Ovary (tissue), 10 donors: ENCODE measurements at places on chromosomes 6 and 20. TPM values are rescaled to one million over a fixed set of nuclear protein-coding genes. Genes with fewer than 3 reads are reported as not detected.

GRCh38 chr6:82567621-82568020 is 204.0 kb downstream of the TPBG start:
- H3K4me1 ChIP-seq = no peaks in the 10 kb centered on the region
- H3K27ac ChIP-seq = no peak overlapping the region
- no peak for DNase-seq
- no peaks in the 10 kb centered on the region for H3K27me3 ChIP-seq

GRCh38 chr6:112835078-112835477 is 487.9 kb downstream of the RFPL4B start:
- H3K27me3 ChIP-seq = no peaks in the 10 kb centered on the region
- H3K27ac ChIP-seq = no peak overlapping the region
- H3K4me3 ChIP-seq = no peak overlapping the region
- no peaks in the 10 kb centered on the region for H3K36me3 ChIP-seq

- no peaks in the 10 kb centered on the region for H3K36me3 ChIP-seq
- H3K4me1 ChIP-seq = peaks cover 5% of the 10 kb centered on the region
- DNase-seq = no peak
- H3K4me3 ChIP-seq = no peak overlapping the region
- H3K27me3 ChIP-seq = no peaks in the 10 kb centered on the region
These were observed 278.2 kb downstream of the CLIC5 start for GRCh38 chr6:45737331-45738056.

DNA sequence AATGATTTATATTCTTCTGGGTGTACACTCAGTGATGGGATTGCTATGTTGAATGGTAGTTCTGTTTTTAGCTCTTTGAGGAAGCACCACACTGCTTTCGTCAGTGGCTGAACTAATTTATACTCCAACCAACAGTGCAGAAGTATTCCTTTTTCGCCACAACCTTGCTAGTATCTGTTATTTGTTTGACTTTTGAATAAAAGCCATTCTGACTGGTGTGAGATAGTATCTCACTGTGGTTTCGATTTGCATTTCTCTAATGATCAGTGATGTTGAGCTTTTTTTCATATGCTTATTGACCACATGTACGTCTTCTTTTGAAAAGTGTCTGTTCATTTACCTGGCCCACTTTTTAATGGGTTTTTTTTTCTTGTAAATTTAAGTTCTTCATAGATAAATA is 583.8 kb upstream of the ARID1B start:
- no peaks in the 10 kb centered on the region for H3K4me1 ChIP-seq
- no peak overlapping the region for H3K27ac ChIP-seq
- H3K27me3 ChIP-seq = no peaks in the 10 kb centered on the region
- no peaks in the 10 kb centered on the region for H3K36me3 ChIP-seq
- H3K4me3 ChIP-seq = no peak overlapping the region

DNA sequence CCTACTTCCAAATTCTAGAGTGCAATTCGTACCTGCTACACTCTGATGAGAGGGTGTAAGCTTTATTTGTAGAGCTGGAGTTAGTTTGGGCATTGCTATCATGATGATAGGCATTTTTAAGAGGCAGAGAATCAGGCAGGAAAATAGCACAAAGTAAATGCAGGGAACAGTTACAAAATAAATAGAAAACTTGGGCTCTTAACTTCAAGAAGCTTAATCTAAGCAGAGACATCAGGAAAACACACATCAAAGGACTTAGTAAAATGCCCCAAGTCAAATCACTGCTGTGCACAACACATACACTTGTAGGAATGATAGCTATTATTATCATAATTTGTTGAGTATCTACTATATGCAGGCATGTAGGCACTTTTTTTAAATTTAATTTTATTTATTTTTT is 381.2 kb downstream of the CD83 start:
- H3K4me1 ChIP-seq = no peaks in the 10 kb centered on the region
- no peaks in the 10 kb centered on the region for H3K27me3 ChIP-seq
- H3K36me3 ChIP-seq = no peaks in the 10 kb centered on the region

DNA sequence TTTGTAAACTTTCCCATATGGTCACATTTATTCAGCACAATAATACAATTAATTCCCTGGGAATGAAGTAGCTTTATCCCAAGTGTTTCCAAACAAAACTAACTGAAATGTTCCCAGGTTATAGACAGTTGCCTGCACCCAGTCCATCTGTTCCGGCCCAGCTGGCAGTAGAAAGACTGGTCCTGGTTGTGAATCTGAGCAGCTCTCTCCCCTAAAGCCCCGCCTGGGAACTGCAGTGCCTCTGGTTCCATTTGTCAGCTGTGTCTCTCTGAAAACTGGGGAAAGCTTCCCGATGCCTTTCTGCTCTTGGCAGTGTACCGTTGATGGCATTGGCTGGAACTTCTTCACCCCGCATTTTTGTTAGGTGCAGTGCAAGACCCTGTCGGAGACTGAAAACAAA is 8.7 kb downstream of the MTHFD1L start:
- no peaks in the 10 kb centered on the region for H3K36me3 ChIP-seq
- DNase-seq = no peak
- no peak overlapping the region for H3K27ac ChIP-seq
- H3K4me1 ChIP-seq = peaks cover 3% of the 10 kb centered on the region
- H3K27me3 ChIP-seq = no peaks in the 10 kb centered on the region

GRCh38 chr6:102417368-102417998 is 1024.0 kb downstream of the GRIK2 start:
- no peaks in the 10 kb centered on the region for H3K4me1 ChIP-seq
- no peak overlapping the region for H3K27ac ChIP-seq
- no peaks in the 10 kb centered on the region for H3K27me3 ChIP-seq
- no peak for DNase-seq
- no peaks in the 10 kb centered on the region for H3K36me3 ChIP-seq
- H3K4me3 ChIP-seq = no peak overlapping the region

DNA sequence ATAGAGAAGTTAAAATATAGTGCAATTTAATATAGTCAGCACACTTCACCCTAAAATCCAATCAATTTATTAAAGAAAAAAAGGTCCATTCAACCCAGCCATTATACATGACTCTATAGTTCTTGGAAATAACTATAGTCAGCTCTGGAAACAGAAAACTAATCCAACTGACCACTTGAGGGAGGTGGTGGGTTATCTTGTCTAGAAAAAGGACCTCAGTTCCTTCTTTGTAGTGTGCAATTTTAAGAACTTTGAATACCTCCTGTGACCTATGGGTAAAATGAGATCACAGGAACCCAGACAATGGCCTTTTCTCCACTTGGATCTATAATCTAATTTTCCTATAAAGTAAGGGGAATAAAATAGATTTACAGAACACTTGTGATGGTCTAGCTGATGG is 163.6 kb upstream of the CENPW start:
- no peaks in the 10 kb centered on the region for H3K27me3 ChIP-seq
- H3K4me1 ChIP-seq = no peaks in the 10 kb centered on the region
- no peak overlapping the region for H3K27ac ChIP-seq

DNA sequence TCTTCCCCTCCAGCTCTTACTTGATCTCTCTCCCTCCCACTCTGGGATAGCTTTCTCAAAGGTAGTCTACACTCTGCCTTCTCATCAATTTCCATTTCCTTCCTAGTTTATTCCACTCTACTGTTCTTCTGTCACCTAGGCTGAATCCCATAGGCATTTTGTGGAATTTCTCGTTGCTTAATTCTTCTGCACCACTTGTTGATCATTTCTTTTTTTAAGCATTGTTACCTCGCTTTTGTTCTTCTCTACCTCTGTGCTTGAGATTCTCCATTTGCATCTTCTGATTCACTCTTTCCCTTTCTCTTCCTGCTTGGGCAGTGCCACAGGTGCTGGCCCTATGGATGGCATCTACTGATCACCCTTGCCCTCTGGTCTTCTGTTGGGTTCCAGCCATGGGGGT is 567.2 kb downstream of the CDH26 start:
- no peak overlapping the region for H3K27ac ChIP-seq
- H3K4me1 ChIP-seq = no peaks in the 10 kb centered on the region
- no peak for DNase-seq
- H3K27me3 ChIP-seq = no peaks in the 10 kb centered on the region
- no peak overlapping the region for H3K4me3 ChIP-seq

DNA sequence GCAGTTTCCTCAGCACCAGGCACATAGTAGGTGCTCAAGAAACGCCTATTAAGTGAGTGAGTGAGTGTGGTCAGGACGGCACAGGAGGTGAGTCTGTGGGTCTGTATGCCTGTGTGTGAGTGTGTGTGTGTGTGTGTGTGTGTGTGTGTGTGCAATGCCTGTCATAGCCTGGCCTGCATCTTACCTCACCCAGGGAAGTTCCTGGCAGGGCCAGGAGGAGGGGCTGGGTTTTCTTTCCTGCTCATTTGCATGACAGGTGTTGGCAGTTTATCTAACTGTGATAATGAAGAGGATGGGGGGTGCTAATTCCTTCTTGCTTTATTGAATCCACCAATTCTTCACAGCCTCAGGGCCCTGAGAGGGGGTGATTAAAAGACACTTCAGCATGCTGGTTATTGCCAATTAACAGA is 146.7 kb upstream of the MLN start:
- no peaks in the 10 kb centered on the region for H3K4me1 ChIP-seq
- H3K36me3 ChIP-seq = no peaks in the 10 kb centered on the region
- H3K27ac ChIP-seq = no peak overlapping the region
- no peak for DNase-seq
- H3K27me3 ChIP-seq = no peaks in the 10 kb centered on the region
- no peak overlapping the region for H3K4me3 ChIP-seq

DNA sequence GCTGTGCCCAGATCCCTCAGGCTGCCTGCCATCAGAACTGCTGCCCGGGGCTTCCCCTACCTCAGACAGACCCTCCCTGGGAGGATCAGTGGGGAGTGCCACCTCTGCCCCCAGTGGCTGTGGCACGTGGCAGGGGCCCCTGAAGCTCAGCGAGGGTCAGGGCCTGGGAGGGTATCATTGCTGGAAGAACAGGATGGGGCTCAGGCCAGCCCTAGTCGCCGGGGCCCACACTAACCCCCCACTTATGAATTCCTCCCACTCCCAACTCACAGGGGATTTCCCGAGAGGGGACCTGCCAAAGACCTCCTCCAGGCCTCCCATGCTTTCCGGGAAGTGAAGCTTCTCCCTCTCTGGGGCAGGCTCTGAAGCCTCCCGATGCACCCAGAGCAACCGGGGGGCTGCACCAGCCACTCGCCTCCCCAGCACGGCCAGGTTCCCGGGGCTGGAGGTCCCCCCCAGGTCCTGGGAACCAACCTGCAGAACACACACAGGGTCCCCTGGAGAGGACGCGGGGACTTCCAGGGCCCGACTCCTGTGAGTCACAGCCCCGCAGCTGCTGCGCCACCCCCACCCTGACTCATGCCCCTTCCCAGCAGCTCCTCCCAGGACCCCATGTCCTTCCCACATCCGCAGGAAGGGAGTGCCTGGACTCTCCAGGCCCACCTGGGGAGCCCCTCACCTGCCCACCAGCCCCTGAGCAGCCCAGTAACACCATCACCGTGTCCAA is 2.5 kb downstream of the TNFRSF6B start:
- no peaks in the 10 kb centered on the region for H3K36me3 ChIP-seq

DNA sequence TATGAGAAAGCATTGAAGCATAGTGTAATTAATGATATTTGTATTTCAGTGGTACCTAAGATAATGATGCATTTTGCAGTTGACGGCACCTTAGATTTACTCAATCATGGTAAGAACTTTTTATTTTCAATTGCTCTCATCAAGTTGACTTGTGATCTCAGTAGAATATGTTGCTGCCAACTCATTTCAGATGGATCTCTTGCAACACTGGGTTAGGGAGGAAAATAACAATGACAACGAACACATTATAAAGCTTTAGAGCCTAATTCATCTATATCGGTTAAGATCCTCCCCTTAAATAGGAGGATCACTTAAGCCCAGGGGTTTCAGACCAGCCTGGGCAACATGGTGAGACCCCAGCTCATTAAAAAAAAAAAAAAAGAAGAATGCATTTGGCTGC is 18.0 kb upstream of the TBC1D22B start:
- no peaks in the 10 kb centered on the region for H3K27me3 ChIP-seq
- H3K4me3 ChIP-seq = no peak overlapping the region
- no peak for DNase-seq
- H3K36me3 ChIP-seq = no peaks in the 10 kb centered on the region
- no peak overlapping the region for H3K27ac ChIP-seq
- peaks cover 12% of the 10 kb centered on the region for H3K4me1 ChIP-seq

GRCh38 chr6:21881969-21882465 is 288.5 kb downstream of the SOX4 start:
- DNase-seq = no peak
- peaks cover 14% of the 10 kb centered on the region for H3K4me1 ChIP-seq
- no peak overlapping the region for H3K4me3 ChIP-seq
- H3K36me3 ChIP-seq = no peaks in the 10 kb centered on the region
- no peaks in the 10 kb centered on the region for H3K27me3 ChIP-seq

DNA sequence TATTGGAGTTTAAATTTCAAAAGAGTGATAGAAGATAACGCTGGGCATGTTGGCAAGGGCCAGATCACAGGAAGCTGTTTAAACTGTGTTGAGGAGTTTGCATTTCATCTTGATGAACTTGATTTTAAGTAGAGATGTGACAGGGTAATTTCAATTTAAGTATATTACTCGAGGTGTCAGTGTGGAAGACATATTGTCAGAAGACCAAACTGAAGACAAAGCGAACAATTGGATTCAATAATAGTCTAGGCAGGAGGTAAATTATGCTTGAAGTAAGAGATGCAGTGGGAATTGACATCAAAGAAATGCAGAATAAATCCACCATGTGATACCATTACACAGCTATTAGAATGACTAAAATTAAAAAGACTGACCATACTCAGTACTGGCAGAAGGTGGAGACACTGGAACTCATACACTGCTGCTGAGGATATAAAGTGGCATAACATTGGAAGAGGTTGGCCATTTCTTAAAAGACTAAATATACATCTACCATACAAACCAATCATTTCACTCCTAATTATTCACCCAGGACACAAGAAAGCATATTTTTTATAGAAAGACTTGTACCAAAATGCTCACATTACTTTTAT is 240.8 kb downstream of the ARHGAP18 start:
- H3K4me3 ChIP-seq = no peak overlapping the region
- DNase-seq = no peak
- peaks cover 6% of the 10 kb centered on the region for H3K36me3 ChIP-seq
- peaks cover 1% of the 10 kb centered on the region for H3K4me1 ChIP-seq
- H3K27ac ChIP-seq = no peak overlapping the region
- H3K27me3 ChIP-seq = no peaks in the 10 kb centered on the region

DNA sequence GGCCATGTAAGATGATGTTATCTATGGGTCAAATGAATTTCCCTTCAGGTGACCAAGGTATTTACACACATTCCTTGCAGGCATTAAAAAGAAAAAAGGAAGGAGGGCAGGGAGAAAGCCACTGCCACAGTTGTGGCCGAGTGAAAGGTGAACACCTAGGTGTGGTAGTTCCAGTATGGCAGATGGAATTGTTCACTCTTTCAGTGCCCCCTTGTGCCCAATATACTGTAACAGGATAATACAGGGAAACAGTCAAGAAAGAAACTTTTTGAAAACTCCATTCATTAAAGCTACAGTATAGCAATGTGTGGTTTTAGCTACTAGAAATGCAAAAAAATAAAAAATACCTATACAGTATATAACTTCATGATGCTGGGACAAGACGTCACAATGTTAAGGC is 52.1 kb downstream of the BMP2 start:
- no peak for DNase-seq
- H3K27me3 ChIP-seq = no peaks in the 10 kb centered on the region
- H3K27ac ChIP-seq = no peak overlapping the region
- no peaks in the 10 kb centered on the region for H3K36me3 ChIP-seq
- H3K4me3 ChIP-seq = no peak overlapping the region
- no peaks in the 10 kb centered on the region for H3K4me1 ChIP-seq

GRCh38 chr6:23736577-23736976 is 389.4 kb upstream of the NRSN1 start:
- no peak overlapping the region for H3K4me3 ChIP-seq
- no peaks in the 10 kb centered on the region for H3K27me3 ChIP-seq
- DNase-seq = no peak

Gene BACH2
- 19.2 TPM for total RNA-seq

Gene MATN4
- 0.10 TPM for total RNA-seq

Gene GPLD1
- total RNA-seq = 3.3 TPM

Gene COL9A3
- total RNA-seq = 0.83 TPM

Gene AARS2
- total RNA-seq = 10.0 TPM

Gene POM121L2
- not detected for total RNA-seq

Gene GSTA1
- 4.7 TPM for total RNA-seq

Gene IL17F
- total RNA-seq = not detected

Gene MAN1A1
- 31.8 TPM for total RNA-seq
